Hair follicle dermal papilla cell (primary cell): ENCODE measurements at places on chromosomes 12 and 14. TPM values are rescaled to one million over a fixed set of nuclear protein-coding genes. Genes with fewer than 3 reads are reported as not detected.

The RILPL2 gene
- total RNA-seq: 2.9 and 3.9 TPM in 2 replicates

The EPYC gene
- not detected in 2 replicates for total RNA-seq

The CIROP gene
- 0.12 TPM in 1 of 2 replicates, not detected in the other for total RNA-seq

The SMIM41 gene
- total RNA-seq: 0.16 and 0.24 TPM in 2 replicates

The BATF gene
- not detected in 2 replicates for total RNA-seq

The POTEM gene
- not detected in 2 replicates for total RNA-seq

The SLC7A8 gene
- 16.2 and 17.4 TPM in 2 replicates for total RNA-seq

The PTPRQ gene
- 2.2 and 5.7 TPM in 2 replicates for total RNA-seq

The CCDC177 gene
- not detected in 2 replicates for total RNA-seq

The OR4N5 gene
- total RNA-seq: not detected in 2 replicates

The AP5M1 gene
- total RNA-seq: 29.9 and 31.0 TPM in 2 replicates

The GARIN6 gene
- total RNA-seq: not detected in 2 replicates

The RHOF gene
- 5.7 and 7.7 TPM in 2 replicates for total RNA-seq

The ENDOU gene
- under 0.01 and 0.49 TPM in 2 replicates for total RNA-seq

The CLEC4C gene
- not detected in 2 replicates for total RNA-seq

The GPRC5A gene
- total RNA-seq: 0.32 and 1.2 TPM in 2 replicates

The STXBP6 gene
- 3.1 and 4.0 TPM in 2 replicates for total RNA-seq
